ENCODE measurements at places on chromosomes 16 and 17.

- DNase-seq: no peak
Observed at GRCh38 chr16:87352818-87353217, 30.8 kb downstream of the FBXO31 start.

DNA sequence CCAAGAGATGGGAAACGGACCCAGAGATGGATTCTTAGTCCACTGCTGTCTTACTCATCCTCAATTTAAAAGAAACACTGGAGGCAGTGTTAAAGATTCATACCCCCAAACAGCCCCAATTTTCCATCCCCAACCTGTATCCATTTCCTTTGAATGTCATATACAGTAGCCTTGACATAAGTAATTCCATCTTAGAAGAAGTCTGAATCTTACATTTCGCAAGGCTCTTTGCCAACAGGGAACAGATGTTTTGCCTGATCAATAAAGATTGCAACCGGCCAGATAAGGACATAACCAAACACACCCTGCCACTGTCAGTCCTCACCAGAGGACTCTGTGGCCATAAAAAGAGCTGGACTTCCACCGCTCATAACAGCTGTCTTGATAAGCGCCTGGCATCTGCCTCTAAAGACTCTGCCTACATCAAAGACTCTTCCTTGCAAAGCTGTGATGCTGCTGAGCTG lies 59.0 kb upstream of the MED9 start:
- no peak for DNase-seq

GRCh38 chr17:45973099-45973780 lies 25.8 kb upstream of the STH start:
- no peak for DNase-seq

GRCh38 chr16:64217789-64218535 lies 903.9 kb downstream of the CDH11 start:
- DNase-seq: no peak

DNA sequence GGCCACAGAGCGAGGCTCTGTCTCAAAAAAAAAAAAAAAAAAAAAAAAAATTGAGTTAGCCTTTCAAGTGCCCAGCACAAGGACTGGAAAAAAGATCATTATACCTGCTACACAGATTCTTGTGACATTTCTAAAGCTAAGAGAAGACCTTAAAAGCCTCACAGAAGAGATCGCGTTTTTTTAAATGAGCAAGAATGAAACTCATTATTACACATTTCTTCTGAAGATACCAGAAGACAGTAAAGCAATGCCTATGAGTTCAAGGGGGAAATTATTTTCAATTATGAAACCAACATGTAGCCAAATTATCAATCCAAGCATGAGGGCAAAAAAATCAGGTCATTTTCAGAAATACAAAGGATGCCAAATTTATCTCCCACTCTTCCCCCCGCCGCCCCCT lies 56.8 kb downstream of the MED13 start:
- DNase-seq: no peak

DNA sequence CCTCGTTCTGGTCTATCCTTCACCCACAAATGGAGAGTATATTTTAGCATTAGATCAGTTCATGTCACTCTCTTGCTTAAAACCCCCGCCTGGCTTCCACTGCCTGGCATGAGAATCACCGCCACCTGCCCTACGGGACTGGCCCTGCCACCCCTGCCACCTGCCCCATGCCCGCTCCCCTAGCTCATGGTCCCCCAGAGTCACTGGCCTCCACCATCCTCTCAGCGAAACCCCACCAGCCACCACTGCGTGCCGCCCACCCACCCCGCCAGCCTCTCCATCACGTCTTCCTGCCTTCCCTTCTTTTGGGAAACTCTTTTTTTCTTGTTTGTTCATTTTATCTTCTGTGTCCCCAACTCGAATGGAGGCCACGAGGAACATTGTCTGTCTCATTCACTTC lies 982 bp upstream of the ENPP7 start:
- DNase-seq: no peak

DNA sequence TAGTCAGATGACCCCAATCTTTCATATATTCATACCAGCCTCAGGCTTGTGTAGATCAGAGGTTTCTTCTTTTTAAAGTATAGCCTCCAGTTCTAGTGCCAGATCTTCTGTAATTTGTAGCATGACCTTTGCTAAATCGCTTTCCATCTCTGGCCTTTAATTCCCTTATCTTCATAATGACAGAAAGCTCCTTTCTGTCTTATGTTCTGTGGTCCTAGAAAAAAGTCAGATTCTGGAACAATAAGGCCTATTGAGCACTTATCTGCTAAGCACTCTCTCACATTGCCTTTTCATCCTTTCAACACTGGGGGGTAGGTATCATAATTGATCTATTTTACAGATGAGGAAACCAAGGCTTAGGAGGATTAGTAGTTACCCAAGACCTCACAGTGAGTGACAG lies 9.2 kb downstream of the CCL16 start:
- no peak for DNase-seq

DNA sequence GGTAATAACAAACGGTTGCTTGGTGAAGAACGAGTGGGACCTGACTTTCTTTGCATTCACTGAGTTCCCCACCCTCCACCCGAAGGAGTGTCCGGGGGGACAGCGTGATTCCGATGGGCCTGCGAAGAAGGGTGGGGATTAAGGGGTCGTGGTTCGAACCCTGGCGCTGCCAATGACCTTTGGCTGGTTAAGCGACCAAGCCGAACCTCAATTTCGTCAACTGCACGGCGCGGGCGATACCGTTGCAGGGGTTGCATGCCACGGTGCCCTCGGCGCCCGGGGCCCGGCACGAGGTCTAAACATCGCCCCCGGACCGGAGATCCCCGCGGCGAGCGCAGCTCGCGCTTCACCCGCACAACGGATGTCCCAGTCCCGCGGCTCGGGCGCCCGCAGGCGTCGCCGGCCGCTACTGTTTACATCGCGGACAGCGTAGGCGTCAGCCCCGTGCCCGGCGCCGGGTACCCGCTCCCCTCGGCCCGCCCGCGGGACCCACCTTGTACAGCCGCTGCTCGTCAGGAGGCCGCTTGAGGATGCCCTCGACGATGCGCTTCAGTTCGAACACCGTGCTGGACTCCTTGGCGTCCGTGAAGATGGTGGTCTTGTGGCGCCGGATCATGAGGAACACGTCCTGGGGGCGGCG lies 460 bp downstream of the ELOB start:
- DNase-seq: no peak

GRCh38 chr17:36728030-36728991 lies 126.9 kb downstream of the MRM1 start:
- no peak for DNase-seq

Data from vagina (tissue), 2 donors.